Stimulated activated CD4-positive, alpha-beta T cell treated with anti-CD3 and anti-CD28 coated beads, Interleukin-2, amount 100 ng/mL, for 24 hours (primary cell): ENCODE measurements at places on chromosomes 11 and 22.

GRCh38 chr22:35172442-35172841 lies 84.9 kb upstream of the HMGXB4 start:
- DNase-seq, result no peak

GRCh38 chr11:64104632-64105031 lies 61.3 kb downstream of the MACROD1 start:
- no peak for DNase-seq

DNA sequence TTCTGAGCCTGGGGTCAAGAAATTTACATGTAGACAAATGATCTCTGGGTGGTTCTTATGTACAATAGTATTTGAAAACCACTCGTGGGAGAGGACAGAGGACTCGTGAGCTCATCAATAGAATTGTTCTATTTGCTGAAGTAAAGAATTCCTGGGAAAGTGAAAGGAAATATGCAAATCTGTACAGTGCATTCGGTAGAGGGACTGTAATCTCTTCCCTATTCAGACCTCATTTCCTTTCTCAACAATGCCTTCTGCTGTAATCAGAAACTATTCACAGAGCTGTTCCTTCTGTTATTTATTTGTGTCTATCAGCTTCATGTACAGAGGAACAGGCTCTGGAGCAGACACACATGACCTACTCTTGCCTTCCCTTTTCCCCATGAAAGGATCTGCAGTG lies 709.4 kb upstream of the KIRREL3 start:
- no peak for DNase-seq

- no peak for DNase-seq
These were observed 171.1 kb downstream of the GRIA4 start for GRCh38 chr11:105780781-105781525.

DNA sequence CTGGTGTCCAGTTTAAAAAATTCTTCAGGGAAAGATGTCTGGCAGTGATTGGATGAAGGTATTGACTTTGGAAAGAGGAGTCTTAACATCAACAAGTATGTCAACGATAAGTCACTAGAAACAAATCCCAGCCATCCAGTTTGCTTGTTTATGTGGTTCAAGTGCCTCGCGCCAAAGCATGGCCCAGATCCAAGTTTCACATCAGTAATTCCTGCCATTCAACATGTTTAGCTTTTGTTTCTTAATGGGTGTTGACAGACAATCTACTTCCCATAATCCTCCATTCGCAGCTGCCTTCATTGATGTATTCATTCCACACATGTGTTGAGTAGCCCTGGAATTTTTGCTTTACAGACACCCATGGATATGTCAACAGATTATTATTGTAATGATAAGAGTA lies 77.8 kb downstream of the UBASH3B start:
- DNase-seq, result no peak

DNA sequence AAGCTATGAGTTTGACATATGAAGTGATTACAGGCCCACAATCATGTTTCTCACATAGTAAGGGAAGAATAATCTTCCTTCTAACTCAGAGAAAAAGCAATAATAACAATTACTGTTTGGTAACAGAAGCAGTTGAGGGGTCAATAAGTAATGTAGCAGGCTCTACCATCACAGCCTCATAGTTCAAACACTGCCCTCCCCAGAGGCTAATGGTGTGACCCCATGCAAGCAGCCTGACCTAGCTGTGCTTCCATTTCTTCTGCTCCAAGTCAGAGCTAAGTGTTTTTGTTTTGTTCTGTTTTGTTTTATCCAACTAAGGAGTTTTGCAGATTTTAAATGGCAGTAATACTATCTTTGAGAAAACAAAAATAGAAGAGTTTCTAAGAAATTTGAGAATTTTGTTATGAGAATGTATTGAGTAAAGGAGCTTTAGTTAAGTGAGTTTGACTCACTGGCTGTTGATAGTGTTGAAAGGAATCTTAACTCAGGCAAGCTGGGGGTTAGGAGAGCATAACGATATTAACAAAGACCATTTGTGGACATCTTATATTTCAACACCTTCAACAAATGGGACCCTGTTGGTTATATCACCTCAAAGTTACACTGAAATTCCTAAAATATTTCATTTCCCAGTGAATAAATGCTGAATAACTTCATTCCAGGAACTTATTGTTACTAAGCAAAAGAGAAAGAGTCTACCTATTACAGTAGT lies 48.5 kb downstream of the GUCY1A2 start:
- no peak for DNase-seq

DNA sequence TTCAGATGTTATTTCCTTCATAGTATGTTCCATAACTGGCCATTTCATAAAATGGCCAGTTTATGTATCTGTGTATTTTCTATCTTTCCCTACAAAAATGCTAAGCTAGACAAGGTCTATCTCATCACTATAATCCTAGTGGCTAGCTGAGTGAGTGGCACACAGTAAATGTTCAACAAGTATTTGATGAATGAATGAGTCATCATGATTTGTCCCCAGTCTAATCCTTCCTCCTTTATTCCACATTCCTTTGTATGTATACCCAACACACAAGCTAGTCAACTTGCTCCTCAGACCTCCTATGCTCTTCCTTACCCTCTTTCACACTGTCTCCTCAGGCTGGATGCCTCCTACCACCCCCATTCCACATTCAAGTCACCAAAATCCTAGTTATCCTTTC lies 12.5 kb downstream of the APLNR start:
- DNase-seq, result no peak

DNA sequence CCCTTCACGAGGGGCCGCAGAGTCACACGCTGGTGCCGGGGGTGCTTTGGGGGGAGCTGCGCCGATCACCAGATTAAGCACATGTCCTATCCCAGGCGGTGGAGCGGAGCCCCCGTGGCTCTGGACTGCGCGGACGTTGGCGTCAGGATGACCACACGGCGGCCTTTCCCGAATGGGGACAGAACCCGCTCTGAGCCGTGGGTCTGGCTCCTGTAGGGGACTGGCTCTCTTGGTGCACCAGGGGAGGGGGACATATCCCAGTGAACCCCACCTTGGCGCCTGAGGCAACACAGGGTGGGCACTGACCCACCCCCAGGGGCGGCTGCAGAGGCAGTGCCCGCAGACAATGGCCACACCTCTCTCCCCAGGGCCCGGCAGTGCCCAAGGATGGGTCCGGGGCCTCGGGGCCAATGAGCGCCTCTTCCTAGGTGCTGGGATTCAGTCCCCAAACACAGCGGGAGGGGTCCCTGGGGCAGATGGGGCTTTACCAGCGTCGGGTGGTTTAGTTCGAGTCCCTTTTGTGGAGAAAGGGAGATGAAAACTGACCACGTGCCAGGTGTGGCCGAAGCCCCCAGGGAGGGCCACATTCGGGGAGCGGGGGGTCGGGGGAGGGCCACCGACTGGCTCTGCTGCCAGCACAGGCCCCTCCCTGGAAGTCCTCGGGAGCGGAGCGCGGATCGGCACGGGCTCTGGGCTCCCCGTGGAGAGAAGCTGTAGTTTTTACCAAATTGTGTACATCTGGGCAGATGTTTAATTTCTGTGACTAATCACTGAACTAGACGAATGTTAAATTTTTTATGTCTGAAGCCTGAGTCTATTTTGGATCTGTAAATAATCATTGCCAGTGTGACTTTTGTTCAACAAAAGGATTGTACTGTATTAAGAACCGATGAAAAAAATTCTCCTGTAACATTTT lies 58.9 kb downstream of the GRAMD4 start:
- no peak for DNase-seq

- no peak for DNase-seq
These were observed 62.7 kb downstream of the DBX1 start for GRCh38 chr11:20097319-20098221.

DNA sequence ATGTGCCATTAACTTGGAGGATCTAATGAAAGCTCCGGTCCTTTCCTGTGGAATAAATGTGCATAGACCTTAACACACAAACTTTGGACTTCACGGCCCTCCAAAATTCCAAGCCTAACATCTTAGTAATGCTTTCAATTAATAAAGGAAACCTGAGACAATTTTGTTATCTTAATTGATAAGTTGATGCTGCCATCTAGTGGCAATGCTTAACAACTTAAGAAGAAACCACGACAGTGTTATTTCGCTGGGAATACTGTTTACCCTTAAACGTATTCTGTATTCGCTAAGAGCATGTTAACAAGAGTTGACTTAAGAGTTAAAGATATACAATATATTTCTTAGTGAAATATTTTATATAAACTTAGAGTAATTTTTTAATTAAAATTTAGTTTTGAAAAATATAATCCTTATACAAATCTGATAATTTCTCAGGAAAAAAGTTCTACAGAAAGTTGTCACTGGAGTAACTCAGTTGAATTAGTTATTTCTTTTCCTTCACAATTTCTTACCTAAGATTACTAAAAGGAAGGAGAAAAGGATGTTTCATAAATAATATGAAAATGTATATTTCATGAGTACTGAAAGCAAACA lies 35.0 kb upstream of the OR9G4 start:
- DNase-seq, result no peak

GRCh38 chr22:19086417-19086816 lies 35.8 kb downstream of the DGCR2 start:
- no peak for DNase-seq

DNA sequence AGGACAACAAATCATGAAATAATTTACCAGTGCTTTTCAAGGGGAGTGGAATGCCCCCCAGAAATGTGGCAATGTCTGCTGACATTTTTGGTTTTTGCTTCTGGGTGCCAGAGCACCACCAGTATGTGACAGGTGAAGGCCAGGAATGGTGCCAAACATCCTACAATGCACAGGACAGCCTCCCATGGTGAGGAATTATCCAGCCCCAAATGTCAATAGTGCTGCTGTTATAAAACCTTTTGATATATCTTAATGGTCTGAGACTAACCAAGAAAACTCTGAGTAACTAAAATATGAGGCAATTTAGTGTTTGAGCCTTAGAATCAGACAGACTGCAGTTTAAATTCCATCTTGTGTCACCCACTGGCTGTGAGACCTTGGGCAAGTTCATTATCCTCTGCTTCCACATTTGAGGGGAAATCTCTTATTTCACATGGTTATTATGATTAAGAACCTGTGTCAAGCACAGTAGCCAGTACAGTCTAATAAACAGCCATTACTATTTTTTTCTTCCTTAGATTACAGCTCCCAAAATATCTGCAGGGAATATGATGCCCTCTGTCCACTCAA lies 69.5 kb downstream of the AMBRA1 start:
- no peak for DNase-seq

GRCh38 chr11:121556937-121557336 lies 104.2 kb upstream of the SORL1-AS1 start:
- DNase-seq, result no peak

DNA sequence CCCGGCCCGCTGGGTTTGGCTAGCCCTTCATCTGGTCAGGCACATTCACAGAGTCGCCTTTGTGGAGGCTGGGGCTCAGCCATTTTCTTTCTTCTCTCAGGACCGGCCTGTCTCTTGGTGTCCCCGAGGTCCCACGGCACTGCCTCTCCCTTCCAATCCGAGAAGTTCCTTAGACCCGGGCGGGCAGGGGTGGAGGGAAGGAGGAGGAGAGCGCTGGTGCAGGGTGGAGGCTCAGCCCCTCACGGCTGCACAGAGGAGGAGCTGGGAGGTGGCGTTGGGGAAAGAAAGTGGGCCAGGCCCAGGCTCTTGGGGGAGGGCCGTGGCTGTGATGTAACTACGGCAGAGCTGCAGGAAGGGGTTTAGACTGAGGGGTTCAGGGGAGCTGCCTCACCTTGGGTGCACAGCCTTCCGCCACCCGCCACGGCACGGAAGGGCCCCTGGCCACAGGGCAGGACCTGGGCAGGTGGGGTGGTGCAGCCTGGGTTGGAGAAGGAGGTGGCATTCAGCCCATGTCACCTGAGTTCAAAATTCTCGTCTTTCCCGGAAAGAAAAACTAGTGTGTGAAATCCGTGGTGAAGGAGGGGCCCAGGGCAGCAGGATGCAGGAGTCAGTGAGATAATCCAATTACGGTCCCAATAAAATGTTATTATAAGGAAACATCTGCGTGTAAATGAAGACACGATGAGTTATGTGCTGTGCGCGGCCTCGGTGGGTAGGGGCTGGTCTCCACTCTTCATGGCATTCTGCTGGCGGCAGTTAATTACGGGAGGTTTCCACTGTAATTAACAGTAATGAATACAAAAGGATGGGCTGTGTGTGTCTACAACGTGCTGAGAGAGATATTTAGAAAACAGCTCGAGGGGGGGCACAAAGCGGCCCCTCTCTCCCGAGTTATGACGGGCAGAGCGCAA lies 1.7 kb downstream of the BRSK2 start:
- no peak for DNase-seq

- peak; percentile 19 for DNase-seq
These were observed 27.2 kb downstream of the PHLDB1 start for GRCh38 chr11:118634431-118635236.

- no peak for DNase-seq
These were observed 160.9 kb downstream of the CACNA1I start for GRCh38 chr22:39731481-39731880.

DNA sequence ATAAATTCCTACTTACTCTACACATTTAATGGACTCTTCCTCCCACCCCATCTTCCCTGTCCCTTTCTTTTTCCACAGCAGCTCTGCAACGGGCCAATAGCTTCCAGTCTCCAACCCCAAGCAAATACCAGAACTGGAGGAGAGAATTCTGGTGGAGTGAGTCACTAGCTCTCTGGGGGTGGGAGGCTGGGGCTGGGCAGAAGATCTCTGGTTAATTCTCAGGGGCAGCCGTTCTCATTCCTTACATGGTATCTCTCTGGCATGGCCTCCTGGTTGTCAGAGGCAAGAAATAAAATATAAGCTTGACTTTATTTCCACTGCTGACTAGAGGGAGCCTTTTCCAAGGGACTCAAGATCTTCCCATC lies 90.4 kb upstream of the PARVA start:
- DNase-seq, result no peak

DNA sequence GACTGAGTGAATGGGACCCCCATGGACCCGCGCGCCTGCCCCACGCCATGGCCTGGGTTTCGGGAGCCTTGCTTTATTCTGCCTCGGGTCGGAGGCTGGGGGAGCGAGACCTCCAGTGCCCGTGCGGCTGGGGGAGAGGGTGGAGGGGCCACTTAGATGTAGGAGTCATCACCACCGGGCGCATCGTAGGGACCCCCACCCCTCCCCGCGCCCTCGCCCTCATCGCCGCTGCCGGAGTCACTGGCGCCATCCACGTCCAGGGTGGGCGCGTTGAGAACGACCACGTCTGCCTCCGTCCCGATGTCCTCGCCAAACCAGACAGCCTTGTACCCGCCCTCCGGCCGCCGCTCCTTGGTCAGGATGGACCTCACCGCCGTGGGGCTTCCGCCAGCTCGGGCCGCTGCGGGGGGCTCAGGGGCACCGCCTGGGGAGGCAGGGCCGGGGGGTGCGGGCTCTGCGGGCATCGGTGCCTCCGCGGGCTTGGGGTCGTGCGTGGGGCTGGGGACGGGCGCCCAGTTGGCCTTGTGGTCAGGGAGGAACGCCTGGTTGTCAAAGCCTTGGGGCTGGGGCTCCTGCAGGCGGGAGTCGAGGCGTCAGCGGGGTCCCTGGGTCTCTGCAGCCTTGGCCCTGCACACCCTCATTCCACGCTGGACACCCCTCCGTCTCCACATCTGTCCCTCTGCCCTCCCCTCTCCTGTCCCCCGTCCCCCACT lies 1.6 kb upstream of the IRF7 start:
- DNase-seq, result no peak
